ENCODE measurements at places on chromosomes 13 and 19.

GRCh38 chr19:51256155-51256625 lies 5.3 kb downstream of the SIGLECL1 start:
- no peak for DNase-seq

- no peak for DNase-seq
Measured at GRCh38 chr13:44870456-44870929, 118.8 kb downstream of the NUFIP1 start.

DNA sequence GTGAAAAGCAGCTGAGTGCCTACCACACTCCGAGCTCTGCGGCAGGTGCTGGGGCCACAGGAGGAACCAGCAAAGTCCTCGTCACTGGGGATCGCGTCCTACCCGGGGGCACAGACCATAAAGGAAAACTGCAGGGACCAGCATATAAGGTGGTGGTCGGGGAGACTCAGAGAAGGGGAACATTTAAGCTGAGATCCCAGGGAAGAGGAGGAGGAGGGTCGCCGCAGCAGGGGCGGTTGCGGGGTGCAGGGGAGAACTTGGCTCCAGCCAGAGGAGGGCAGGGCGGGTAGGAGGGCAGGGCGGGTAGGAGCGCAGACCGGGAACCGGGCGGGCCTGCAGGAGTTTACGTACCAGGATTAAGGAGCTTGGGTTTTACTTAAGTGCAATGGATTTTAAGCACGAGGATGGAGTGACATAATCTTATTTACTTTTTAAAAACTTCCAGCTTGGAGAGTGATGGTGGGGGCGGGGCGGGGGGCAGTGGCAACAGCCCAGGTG lies 956 bp upstream of the KLK4 start:
- DNase-seq: no peak

GRCh38 chr19:49672131-49672919 lies 4.7 kb upstream of the PRMT1 start:
- DNase-seq: no peak

DNA sequence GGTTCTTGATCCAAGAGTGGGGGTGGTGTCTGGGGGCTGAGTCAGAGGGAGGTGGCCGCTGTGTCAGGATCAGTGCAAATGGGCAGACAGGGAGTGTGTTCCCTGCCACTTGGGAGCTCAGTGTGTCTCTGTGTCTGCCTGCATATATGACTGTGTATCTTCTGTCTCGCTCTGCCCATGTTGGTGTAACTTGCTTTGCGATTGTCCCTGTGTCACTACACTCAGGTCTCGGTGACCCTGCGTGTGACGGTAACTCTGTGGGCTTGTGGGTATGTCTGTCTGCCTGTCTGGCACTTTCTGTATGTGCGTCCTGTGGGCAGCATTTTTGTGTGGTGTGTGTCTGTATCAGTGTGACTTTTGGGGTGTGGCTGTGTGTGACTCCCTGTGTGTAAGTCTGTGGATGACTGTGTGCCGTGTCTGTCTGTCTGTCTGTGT lies 8.2 kb upstream of the ERFL start:
- DNase-seq: no peak

GRCh38 chr19:29532956-29533355 lies 7.2 kb downstream of the VSTM2B start:
- DNase-seq: no peak

DNA sequence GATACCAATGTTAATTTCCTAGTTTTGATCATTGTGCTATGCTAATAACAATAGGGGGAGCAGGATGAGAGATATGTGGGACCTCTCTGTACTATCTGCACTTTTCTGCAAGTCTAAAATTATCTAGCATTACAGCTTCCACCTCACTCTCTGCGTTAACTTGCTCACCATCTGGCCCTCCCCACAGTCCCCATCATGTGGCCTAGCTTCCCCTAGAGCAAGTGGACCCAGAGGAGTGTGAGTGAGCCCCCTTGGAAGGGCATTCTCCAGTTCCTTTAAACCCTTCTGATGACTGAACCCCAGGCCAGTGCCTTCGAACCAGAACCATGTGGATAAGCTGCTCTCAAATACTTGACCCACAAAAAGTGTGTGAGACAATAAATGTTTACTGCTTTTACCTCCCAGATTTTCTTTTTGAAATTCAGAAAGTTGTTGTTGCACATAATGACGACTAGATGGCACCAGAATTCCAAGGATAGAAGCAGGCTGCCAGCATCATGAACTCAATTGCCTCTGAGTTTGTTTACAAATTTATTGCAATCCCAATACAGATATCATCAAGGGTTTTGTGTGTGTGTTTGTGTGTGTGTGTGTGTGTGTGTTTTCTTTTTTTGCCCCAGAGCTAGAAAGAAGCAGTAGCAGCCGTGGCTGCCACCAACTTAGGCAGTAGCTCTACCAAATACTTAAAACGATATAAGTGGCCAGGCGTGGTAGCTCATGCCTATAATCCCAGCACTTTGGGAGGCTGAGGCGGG lies 49.0 kb upstream of the ZNF780A start:
- no peak for DNase-seq

DNA sequence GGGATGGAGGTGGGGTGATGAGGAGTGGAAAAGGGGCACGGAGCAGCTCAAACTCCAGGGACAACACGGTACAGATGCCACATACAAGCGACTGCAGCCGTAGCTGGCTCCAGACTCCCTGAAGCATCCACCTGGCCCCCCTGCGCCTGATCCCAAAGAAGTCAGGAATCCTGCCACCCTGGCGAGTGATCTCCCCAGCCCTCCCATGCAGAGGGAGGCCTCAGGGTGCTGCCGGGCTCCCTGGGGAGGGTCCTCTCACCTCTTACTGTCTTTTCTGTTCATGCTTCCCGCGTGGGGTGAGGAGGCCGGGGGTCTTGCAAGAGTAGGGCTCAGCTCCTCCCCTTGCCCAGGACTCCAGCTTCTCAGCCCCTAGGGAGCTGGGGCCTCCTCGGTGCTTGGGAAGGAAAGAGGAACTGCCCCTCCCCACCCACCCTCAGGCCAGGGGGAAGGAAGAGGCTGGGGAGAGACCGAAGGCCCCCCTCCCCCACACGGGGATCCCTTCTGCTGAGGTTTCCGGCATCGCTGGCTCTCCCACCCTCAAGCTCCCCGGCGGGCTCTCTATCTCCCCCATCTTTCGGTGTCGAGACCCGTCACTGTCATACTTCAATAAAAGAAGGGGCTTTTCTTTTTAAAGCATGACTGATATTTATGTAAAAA lies at the start of gene RASGRP4:
TSS of gene RASGRP4 (minus strand) at position 410 of the 657 bp plus-strand sequence. CDS start at position 282, 128 bp downstream.
- no peak for DNase-seq

DNA sequence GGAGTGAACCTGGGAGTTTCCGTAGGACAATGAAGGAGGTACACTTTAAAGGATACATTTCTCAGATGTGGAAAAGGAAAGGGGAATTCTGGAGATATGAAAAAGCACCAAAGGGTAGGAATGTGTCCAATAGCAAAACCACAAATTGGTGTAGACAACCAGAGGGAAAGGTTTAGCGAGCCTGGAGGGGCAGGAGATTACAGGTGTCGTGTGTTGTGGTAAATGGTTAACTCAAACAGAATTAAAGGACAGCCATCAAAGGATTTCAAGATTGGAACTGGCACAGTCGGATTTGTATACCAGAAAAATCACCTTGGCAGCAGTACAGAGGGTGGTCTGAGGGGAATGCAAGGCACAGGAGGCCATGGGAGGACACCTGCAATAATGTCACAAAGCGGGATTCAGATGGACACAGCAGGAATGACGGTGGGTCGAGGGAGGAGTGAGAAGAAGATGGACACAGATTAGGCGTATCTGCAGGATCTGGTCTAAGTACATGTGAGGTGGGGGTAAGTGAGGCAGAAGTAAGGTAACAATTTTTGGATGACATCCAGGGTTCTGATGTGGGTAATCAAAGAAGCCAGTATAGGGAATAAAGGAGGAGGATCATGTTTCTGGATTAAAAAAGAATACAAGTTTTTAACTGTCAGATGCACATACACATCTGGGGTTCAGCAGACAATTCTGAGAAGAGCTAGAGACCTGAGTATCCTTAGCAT lies 361.6 kb downstream of the KLF12 start:
- no peak for DNase-seq

DNA sequence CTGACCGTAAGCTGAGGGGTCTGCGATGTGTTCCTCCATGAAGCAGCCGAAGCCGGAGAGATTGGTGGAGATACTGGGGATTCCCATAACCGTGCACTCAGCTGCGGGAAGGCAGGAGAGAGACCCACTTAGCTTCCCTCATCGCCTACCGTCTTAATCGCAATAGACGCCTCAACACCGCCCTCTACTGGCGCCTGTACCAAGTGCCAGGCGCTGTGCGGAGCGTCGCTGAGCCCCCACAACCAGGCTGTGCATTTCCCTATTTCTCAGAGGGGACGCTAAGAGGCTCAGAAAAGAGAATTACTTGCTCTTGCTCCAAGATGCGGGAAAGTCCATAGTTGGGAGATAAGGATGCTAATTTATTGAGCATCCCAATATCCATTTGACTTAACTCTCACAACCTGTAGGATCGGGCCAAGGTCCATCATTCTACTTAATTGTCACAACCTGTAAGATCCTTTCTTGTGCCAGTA lies 5.8 kb downstream of the FTL start:
- DNase-seq: no peak

DNA sequence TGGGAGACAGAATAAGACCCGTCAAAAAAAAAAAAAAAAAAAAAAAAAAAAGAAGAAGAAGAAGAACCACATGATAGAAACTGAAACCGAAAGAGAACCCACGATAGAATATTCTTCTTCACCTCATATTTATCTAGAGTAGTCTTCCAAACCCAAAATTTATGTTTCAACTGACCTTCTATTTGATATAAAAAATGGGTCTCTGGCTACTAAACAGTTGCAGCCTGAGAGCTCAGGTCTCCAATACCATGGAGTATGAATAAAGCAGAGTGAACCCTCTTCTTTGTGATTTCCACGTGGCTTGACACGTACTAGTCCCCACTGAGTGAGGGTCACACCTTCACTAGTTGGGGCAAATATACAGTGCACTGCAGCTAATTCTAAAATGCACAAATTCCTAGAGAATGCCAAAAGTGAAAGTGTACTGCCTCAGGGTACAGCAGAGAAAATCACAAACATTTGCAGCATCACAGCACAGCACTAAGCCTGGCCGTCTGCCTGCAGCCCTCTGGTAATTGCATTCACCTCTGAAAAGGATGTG lies 30.8 kb upstream of the RFC3 start:
- no peak for DNase-seq

GRCh38 chr13:75620020-75620419 lies 16.1 kb upstream of the LMO7 start:
- DNase-seq: no peak

DNA sequence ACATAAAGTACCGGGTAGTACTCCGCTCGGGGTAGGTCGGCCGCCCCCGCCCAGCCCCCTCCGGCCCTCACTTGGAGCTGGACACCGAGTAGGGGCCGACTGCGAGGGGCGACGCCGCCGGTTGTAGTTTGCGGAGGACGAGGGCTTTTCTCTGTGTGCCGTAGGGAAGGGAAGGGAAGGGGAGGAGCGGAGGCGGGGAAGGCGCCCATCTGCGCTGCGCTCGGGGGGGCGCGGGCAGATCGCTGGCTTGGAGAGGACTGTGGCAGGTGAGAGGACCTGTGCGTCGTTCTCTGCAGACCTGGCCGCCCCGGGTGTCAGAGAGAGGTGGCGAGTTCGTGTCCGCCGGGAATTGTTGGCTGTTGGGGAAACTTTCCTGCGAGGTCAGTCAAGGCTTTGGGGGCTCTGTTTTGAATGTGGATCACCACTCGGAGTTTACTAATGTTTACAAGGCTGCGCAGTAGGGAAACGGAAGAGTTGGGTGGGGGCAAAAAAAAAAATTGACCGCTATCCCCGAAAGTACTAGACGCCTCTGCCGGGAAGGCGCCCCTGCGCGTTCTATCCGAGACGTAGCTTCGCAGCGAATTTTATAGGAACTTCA lies 1.4 kb downstream of the ING1 start:
- DNase-seq: no peak
